NCI-H2171 (cell line): ENCODE measurements at places on chromosomes 12 and 14.

GRCh38 chr14:96512602-96513397 is 10.6 kb downstream of the PAPOLA start:
- DNase-seq, result no peak

GRCh38 chr14:54652188-54652587 is 85.3 kb downstream of the SAMD4A start:
- DNase-seq, result no peak

DNA sequence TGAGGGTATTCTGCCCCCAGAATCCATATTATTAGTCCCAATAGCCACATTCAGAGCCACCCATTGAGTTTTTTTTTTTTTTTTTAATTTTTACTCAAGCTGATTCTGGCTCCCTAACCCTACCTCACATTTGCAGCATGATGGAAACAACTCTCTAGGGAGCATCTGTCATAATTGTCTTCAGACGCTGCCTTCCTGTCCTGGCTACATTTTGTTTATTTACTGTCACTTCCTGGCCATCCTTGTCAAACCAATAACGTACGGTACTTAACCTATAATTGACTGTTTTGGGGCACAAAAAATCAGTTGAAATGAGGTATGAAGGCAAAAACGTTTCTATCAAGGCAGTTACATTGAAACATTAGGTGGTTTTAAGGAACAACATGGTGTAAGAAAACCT is 2.1 kb downstream of the GLIPR1 start:
- DNase-seq, result no peak

GRCh38 chr14:24695265-24696241 is 61.6 kb upstream of the GZMB start:
- no peak for DNase-seq

- DNase-seq, result no peak
Observed at GRCh38 chr14:51852541-51852940, 7.9 kb upstream of the GNG2 start.

DNA sequence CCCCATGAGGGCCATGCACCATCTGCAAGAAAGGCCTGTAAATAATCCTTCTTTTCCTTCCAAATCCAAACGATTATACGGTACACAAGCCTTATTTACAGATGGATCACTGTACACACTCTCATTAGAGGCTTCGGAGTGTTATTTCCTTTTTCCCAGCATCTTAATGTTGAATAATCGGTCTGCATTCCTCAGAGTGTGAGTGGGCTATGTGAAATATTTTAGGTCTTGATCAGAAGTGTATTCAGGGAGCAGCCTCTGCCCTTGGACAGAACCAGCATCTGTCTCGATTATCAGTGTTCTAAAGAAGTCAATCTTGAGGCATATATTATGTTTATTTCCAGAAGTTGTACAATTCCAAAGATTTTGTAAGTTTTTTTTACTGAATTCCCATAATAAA is 340.6 kb downstream of the SEC23A start:
- DNase-seq, result no peak

DNA sequence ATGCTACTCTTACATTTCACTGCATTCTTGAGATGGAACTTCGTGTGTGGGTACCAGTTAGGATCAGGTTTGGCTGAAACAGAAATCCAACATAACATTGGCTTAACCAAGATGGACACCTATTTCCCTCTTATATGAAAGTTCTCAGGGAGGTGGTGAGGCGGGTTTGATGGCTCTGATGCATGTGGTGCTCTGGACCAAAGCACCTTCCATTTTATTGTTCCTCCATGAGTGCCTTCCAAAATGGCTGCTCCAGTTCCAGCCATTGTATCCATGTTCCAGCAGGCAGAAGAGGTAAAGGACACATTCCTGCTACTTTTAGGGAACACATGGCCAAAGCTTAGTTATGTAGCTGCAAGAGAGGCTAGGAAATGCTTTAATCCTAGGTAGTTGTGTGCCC is 29.6 kb downstream of the BRI3BP start:
- no peak for DNase-seq

GRCh38 chr14:79334272-79334671 is 877.0 kb downstream of the DIO2 start:
- no peak for DNase-seq

DNA sequence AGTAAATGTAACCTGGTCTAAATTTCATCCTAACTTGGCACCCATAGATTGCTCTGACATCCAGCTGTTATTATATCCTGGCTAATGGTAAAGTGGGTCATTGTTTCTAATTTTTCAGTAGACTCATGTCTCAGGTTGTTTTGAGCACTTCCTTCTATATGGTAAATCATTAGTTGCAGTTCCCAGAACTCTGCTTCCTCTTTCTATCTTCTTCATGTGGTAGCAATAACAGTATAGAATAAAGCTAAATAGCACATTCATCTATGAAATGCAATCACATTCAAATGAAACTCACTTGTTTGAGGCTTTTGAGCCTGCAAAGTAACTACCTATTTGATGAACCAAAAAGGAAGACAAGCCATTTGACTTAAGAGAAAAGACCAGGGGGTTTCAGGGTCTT is 65.1 kb upstream of the GZMB start:
- DNase-seq, result no peak

GRCh38 chr12:124566997-124567672 is at the start of gene NCOR2:
Gene NCOR2, minus strand, starts transcription at chr12:124567612. Its CDS starts 72,361 bp downstream, at chr12:124495251.
- DNase-seq, result peak; percentile 42

DNA sequence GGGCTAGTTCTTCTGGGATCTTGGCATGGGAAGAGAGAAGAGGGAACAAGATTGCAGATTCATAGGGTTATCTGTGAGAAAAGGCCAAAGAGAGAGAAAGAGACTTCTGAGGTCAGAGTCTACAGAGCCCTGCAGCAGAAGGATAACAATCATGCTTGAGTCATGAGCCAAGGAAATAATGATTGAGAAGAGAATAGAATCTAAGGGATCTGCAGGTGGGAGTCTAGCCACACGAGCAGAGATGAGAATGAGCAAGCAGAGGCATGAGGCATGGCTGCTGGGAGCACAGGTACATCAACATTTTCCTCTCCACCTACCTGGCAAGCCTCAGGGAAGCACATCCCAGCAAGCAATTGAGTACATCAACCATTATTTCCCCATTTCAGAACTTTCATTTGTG is 303.7 kb downstream of the LRIG3 start:
- DNase-seq, result no peak

- no peak for DNase-seq
Observed at GRCh38 chr12:9651265-9651729, 18.2 kb upstream of the CLEC2D start.

- no peak for DNase-seq
Observed at GRCh38 chr12:57610554-57611107, 604 bp upstream of the ARHGEF25 start.

- peak; percentile 73 for DNase-seq
Observed at GRCh38 chr14:20690848-20691640, 2.5 kb downstream of the ANG start.
